ENCODE measurements at places on chromosomes 4 and X.

DNA sequence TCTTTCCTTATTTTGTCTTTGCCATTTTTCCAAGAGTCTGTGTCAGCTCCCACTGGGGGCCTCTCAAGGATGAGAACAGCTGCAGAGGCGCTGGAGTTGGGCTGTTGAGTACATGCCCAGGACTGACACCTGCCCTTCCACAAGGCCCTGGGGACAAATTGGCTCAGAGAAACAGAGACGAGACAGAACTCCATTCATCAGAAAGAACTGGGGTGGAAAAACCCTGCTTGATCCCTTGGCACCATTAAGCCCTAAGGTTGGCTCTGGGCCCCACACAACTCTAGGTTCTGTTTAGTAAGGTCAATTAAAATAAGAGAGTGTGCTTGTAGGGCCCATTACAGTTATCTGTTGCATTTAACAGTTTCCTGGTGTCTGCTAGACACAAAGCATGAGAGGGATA lies 63.6 kb downstream of the DCX start:
- no peaks in the 10 kb centered on the region for H3K27me3 ChIP-seq
- no peaks in the 10 kb centered on the region for H3K4me1 ChIP-seq
- DNase-seq, result no peak
- no peak overlapping the region for H3K27ac ChIP-seq
- H3K4me3 ChIP-seq, result no peak overlapping the region

GRCh38 chr4:71441186-71442169 lies 102.7 kb downstream of the SLC4A4 start:
- no peaks in the 10 kb centered on the region for H3K36me3 ChIP-seq
- no peak for DNase-seq
- no peak overlapping the region for H3K27ac ChIP-seq

- H3K4me3 ChIP-seq, result no peak overlapping the region
- peaks cover 31% of the 10 kb centered on the region for H3K4me1 ChIP-seq
- no peak for DNase-seq
- H3K36me3 ChIP-seq, result peaks cover 21% of the 10 kb centered on the region
- no peak overlapping the region for H3K27ac ChIP-seq
Measured at GRCh38 chr4:40070387-40070786, 13.7 kb downstream of the N4BP2 start.

DNA sequence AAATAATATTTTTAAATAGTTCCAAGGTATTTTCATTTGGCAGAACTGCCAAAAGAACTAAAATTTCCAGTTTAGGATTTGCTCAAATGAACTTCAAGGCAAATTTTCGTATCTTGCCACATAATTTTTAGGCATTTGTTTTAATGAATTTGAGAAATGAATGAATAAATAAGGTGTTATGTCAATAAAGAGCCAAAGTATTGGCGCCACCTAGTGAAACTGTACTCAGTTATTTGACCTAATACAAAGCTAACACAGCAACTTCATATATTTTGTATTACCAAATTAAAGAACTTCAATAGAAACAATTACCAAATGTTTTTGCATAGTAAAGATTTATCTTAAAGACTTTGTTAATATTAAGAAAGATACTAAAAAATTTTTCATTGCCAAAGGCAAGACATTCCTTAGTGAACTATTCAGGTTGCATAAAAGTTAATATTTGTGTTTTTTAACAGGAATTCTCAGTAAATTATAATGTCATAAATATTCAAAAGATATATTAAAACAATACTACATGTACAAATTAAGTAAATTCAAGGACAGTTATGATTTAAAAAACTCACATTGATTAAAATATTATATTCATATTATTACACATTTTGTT lies 50.3 kb downstream of the STPG2 start:
- no peak overlapping the region for H3K4me3 ChIP-seq
- no peaks in the 10 kb centered on the region for H3K4me1 ChIP-seq
- H3K27ac ChIP-seq, result no peak overlapping the region
- H3K36me3 ChIP-seq, result peaks cover 2% of the 10 kb centered on the region
- no peak for DNase-seq

GRCh38 chr4:186826846-186827533 lies 103.3 kb upstream of the FAT1 start:
- no peaks in the 10 kb centered on the region for H3K27me3 ChIP-seq
- H3K4me1 ChIP-seq, result no peaks in the 10 kb centered on the region
- H3K4me3 ChIP-seq, result no peak overlapping the region
- H3K36me3 ChIP-seq, result no peaks in the 10 kb centered on the region

- no peak overlapping the region for H3K27ac ChIP-seq
- H3K27me3 ChIP-seq, result no peaks in the 10 kb centered on the region
Measured at GRCh38 chr4:30380404-30380998, 339.7 kb upstream of the PCDH7 start.

- no peaks in the 10 kb centered on the region for H3K27me3 ChIP-seq
- H3K4me3 ChIP-seq, result no peak overlapping the region
- no peaks in the 10 kb centered on the region for H3K36me3 ChIP-seq
- H3K4me1 ChIP-seq, result no peaks in the 10 kb centered on the region
- no peak for DNase-seq
- no peak overlapping the region for H3K27ac ChIP-seq
Measured at GRCh38 chr4:126221717-126222340, 907.1 kb downstream of the FAT4 start.

GRCh38 chrX:24782011-24782410 lies 88.3 kb downstream of the POLA1 start:
- no peak overlapping the region for H3K4me3 ChIP-seq
- DNase-seq, result no peak
- H3K36me3 ChIP-seq, result peaks cover 29% of the 10 kb centered on the region
- H3K4me1 ChIP-seq, result peaks cover 2% of the 10 kb centered on the region
- H3K27me3 ChIP-seq, result no peaks in the 10 kb centered on the region
- no peak overlapping the region for H3K27ac ChIP-seq

DNA sequence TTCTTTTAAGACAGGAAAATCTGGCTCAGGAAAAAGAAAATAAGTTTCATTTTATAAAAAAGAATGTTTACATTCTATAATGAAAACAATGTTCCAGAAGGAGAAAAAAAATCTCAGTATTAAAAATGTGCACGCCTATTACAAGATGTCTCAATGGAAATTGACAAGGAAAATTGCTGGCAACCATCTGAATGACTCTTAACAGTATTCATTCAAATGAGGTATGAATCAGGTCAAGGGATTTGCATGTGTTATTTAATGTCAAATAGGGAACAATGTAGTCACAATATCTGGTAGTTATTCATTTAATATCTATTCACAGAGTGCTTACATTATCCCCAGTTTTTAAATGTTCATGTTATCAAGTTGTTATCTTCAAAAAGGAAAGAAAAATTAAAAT lies 208.4 kb upstream of the TRAM1L1 start:
- H3K27ac ChIP-seq, result no peak overlapping the region
- H3K27me3 ChIP-seq, result no peaks in the 10 kb centered on the region
- H3K4me1 ChIP-seq, result no peaks in the 10 kb centered on the region
- DNase-seq, result no peak
- no peaks in the 10 kb centered on the region for H3K36me3 ChIP-seq

DNA sequence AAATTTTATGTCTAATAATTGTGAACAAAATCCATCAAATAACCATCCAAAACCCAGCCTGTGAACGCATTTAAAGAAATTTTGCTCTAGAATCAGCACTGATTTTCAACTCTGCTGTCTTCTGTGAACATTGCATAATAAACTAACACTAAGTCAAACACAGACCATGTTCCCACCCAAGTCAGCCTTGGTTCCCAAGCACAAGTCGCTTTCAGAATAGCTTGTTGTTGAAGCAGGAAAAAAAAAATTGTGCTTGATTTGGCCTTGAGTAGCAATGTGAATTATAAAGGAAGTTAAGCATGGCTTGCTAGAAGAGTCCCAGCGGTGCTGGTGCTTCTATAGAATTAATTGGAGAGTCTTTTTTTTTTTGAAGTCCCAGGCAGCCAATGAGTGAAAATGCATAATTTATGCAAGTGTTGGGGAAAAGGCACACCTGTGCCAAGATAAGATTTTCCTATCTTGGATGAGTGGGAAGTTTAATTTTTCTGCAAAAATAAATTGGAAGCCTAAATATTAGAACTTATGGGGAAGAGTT lies 42.1 kb downstream of the HHIP start:
- no peak overlapping the region for H3K27ac ChIP-seq
- H3K27me3 ChIP-seq, result no peaks in the 10 kb centered on the region
- DNase-seq, result no peak

GRCh38 chr4:152039691-152040090 lies 278.9 kb upstream of the GATB start:
- H3K27me3 ChIP-seq, result no peaks in the 10 kb centered on the region
- H3K27ac ChIP-seq, result no peak overlapping the region
- H3K36me3 ChIP-seq, result peaks cover 5% of the 10 kb centered on the region
- no peak overlapping the region for H3K4me3 ChIP-seq
- H3K4me1 ChIP-seq, result no peaks in the 10 kb centered on the region

- no peak overlapping the region for H3K4me3 ChIP-seq
- no peak for DNase-seq
- no peaks in the 10 kb centered on the region for H3K27me3 ChIP-seq
- H3K4me1 ChIP-seq, result no peaks in the 10 kb centered on the region
- no peaks in the 10 kb centered on the region for H3K36me3 ChIP-seq
Measured at GRCh38 chrX:118484216-118484903, 11.3 kb upstream of the DOCK11 start.

DNA sequence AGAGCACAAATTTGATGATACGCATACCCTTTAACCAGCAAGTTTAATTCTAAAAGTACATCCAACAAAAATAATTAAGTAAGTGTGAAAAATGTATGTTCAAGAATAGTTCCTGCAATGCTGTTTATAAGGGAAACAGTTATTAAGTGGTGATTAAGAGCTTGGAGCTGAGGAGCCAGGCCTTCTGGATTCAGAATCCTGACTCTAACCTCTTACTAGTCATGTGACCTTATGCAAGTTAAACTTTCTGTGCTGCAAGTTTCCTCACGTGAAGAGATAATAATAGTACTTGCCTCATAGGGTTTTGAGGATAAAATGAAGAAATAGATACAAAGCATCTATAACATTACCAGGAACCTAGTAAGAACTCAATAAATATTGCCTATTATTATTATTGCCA lies 77.7 kb downstream of the FAM13A start:
- DNase-seq, result no peak
- H3K27ac ChIP-seq, result no peak overlapping the region
- H3K27me3 ChIP-seq, result peaks cover 2% of the 10 kb centered on the region
- no peak overlapping the region for H3K4me3 ChIP-seq

GRCh38 chr4:70844180-70844579 lies 4.5 kb upstream of the GRSF1 start:
- peak; percentile 50 for DNase-seq
- peak overlapping the region; percentile 46 for H3K27ac ChIP-seq
- H3K4me1 ChIP-seq, result peaks cover 48% of the 10 kb centered on the region
- H3K27me3 ChIP-seq, result no peaks in the 10 kb centered on the region

Data from activated naive CD8-positive, alpha-beta T cell treated with anti-CD3 and anti-CD28 coated beads, Interleukin-2, amount 50 U/mL, for 24 hours (primary cell).